Thyroid gland (tissue), 4 donors: ENCODE measurements at places on chromosomes 3 and 15. TPM values are rescaled to one million over a fixed set of nuclear protein-coding genes. Genes with fewer than 3 reads are reported as not detected.

GRCh38 chr3:46477756-46478155 lies 13.1 kb upstream of the LTF start:
- DNase-seq = no peak

DNA sequence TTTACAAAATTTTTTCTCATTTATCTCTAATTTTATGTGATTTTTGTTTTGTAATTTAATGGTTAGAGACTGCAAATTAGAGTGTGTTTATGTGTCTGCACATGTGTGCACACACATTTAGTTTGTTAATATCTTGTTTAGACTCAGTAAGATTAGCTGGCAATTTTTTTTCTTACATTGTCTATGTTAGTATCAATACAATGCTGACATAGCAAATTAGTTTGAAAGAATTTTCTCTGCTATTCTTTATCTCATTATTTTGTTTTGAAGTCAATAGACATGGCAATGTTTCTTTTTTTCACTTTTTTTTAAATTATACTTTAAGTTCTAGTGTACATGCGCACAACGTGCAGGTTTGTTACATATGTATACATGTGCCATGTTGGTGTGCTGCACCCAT lies 1155.0 kb downstream of the ZPLD1 start:
- no peak for DNase-seq

- DNase-seq = no peak
Observed at GRCh38 chr15:47129033-47129432, 588.3 kb upstream of the SEMA6D start.

- DNase-seq = no peak
Observed at GRCh38 chr3:42019953-42020260, 58.0 kb upstream of the ULK4 start.

GRCh38 chr3:116920826-116921610 lies 211.4 kb downstream of the TUSC7 start:
- DNase-seq = no peak

Gene CLSTN2
- 9.7 TPM for total RNA-seq

- DNase-seq = no peak
Observed at GRCh38 chr3:41044523-41044922, 154.8 kb upstream of the CTNNB1 start.

Gene PYGO1
- 19.4 TPM for total RNA-seq

GRCh38 chr3:20422391-20422790 lies 236.4 kb upstream of the SGO1 start:
- no peak for DNase-seq

- no peak for DNase-seq
Observed at GRCh38 chr3:55622116-55622515, 135.0 kb upstream of the WNT5A start.

DNA sequence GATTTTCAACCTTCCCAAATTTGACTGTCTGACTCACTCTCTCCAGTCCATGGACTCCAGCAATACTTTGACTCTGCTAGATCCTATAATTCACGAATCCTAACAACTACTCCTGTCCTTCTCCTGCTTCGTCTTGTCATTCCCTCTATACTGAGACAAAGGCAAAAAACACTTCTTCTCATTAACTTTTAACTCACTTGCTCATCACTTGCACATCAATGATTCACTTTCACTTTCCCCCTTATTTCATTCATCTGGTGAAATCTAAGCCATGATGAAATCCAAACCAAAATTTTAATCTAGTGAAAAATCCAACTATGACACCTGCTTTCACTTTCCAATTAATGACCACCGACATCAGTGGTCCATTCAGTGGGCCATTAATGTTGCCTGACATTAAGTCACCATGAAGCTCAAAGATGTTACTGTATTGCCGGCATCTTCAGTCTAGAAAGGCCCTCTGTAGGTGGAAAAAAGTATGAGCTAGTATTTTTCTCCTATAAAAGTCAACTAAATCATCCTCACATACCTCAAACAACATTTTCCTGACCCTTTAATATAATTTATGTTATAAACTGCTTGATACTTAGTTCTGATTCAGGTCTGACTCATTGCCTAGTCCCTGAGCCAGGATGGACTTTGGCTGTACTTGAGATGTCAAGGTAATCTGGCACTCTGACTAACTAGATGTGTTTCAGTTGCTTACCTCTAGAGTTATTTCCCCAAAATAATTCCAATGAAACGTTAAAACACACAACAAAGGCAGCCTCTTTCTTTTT lies 158.6 kb downstream of the CNTN6 start:
- no peak for DNase-seq

DNA sequence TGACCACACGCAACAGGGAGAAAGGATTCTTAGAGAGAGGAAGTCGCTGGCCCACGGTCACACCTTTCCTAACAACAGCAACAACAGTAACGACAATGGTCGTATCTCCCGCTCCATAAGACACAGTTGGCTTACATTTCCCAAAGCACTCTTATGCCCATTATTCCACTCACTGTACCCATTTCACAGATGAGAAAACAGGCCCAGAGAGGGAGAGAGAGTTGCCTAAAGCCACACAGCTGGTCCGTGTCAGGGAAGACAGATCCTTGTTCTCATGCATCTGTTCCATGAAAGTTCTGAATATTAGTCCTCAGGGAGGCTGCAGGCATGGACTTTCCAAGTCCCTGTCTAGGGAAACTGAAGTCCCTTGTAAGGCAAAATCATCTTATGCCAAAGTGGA lies 42.0 kb upstream of the ATP2B2 start:
- DNase-seq = no peak

DNA sequence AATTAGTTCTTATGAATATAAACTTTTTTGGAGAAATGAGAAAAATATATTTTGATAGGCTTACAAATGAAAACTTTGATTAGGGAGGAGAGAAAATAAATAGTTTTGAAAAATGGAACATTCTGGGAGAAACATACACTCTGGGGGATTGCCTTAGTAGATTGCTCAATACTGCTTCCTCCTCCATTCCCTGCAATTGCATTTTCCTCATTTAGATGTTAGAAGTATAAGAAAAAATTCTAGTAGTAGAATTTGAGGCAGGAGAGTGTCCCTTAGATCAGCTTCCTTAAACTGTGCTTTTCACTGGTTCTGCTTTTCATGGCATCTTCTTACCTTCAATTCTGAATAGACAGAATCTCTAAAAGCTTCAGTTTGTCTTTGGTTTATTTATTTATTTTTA lies 46.2 kb upstream of the CTDSPL2 start:
- DNase-seq = no peak

DNA sequence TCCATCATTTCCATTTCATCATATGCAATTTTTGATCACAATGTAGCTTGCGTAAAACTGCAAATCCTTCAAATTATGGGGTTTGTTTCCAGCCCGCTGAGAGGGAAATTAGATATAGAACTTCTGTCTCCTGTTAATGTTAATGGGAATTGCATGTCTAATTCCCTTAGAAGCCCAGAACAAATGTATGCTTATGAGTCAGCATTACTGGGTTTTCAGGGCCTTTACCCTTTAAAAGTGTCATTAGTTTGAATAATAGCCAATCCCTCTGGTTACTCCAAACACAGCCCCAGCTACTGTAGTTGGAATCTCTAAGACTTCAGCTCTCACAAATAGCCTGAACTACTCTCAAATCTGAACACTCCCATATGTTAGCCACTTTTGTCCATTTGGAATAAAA lies 439.4 kb downstream of the C3orf38 start:
- DNase-seq = no peak

GRCh38 chr3:87367736-87368135 lies 91.4 kb upstream of the POU1F1 start:
- no peak for DNase-seq

Gene RAB11A
- 201 TPM for total RNA-seq

Gene EOMES
- 0.40 TPM for total RNA-seq

DNA sequence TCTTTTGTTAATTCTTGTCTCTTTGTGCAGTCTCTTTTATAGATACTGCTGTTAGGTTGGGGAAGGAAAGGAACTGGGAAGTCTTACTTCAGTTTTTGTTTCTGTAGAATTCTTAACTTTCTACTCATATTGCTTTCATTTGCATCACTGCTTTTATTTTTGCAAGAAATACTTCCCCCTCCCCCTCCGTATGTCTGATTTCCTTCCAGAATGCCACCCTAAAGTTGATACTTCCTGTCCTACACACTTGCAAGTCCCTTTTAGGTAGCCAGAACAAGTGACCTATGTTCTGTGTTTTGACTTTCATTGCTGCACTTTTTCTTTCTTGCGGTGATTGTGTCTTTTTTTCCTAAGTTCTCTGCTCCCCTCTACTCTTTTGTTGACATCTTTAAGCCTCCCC lies 477.4 kb downstream of the RSL24D1 start:
- DNase-seq = no peak

- DNase-seq = no peak
Observed at GRCh38 chr3:137335478-137335877, 377.7 kb downstream of the IL20RB start.

- DNase-seq = no peak
Observed at GRCh38 chr15:101482526-101483371, 6.8 kb downstream of the PCSK6 start.

GRCh38 chr3:114445233-114445632 lies 151.4 kb downstream of the TIGIT start:
- DNase-seq = no peak

- no peak for DNase-seq
Observed at GRCh38 chr3:72179107-72179464, 394.1 kb upstream of the PROK2 start.

GRCh38 chr3:190370369-190370768 lies 17.6 kb upstream of the CLDN16 start:
- no peak for DNase-seq

GRCh38 chr15:84734794-84735479 lies 13.5 kb upstream of the ZNF592 start:
- DNase-seq = peak; percentile 80

Gene COL6A6
- 0.67 TPM for total RNA-seq

DNA sequence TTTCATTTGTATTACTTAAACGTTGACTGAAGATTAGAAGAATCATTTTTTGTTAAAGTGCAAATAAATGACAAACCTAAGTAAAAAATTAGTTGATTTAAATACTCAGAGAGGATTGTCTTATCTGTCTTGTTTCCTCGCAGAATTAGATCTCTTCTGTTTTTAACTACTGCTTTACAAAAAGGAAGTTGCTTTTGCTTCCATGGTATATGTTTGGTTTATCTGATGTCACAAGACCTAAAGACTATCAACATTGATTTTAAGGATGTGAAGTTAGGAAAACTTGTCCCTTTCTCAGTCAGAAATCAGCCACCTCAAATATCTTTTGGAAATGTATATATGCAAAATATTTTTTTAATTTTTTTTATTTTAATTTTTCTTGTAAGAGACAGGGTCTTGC lies 28.7 kb downstream of the GPR171 start:
- no peak for DNase-seq

Gene SERPINI1
- 3.1 TPM for total RNA-seq

Gene NBEAL2
- total RNA-seq = 19.4 TPM

- DNase-seq = no peak
Observed at GRCh38 chr3:131048030-131048429, 21.4 kb downstream of the NEK11 start.

DNA sequence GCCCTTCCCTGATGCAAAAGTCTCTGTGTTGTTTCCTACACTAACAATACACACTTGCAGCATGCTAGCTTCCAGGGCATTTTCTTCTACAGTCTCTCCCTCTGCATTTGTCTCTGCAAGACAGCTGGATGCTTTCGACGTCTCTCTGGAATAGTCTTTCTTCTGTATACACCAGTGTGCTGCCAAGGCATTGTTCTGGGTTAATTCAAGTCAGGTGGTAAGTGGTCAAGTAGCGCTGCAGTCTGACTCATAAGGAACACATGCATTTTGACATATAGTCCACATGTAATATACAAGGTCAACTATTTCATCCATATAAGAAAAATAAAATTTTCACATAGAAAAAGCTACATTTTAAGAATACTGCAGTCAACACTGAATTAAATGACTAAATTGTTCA lies 92.7 kb downstream of the MYLK start:
- DNase-seq = no peak

DNA sequence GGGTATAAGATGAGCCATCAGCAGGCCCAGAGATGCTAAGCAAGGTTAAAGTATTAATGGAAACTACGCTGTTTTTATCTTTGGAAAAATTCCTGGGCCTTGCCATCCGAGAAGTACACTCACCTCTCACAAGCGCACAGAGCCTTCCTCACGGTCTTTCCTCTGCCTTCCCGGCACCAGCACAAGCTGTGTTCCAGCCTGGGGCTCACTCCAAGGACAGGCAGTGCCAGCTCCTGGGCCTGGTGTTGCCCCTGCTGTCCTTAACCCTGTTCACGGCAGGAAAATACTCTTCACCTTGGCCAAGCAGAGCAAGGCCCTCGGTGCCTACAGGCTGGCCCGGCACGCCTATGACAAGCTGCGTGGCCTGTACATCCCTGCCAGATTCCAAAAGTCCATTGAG lies 14.3 kb upstream of the RHO start:
- DNase-seq = no peak

Gene RPP25
- 18.0 TPM for total RNA-seq

Gene CFAP91
- 24.2 TPM for total RNA-seq

GRCh38 chr15:74964794-74965193 lies 8.2 kb upstream of the RPP25 start:
- no peak for DNase-seq

GRCh38 chr3:53818221-53819162 lies 27.7 kb downstream of the CHDH start:
- DNase-seq = no peak

DNA sequence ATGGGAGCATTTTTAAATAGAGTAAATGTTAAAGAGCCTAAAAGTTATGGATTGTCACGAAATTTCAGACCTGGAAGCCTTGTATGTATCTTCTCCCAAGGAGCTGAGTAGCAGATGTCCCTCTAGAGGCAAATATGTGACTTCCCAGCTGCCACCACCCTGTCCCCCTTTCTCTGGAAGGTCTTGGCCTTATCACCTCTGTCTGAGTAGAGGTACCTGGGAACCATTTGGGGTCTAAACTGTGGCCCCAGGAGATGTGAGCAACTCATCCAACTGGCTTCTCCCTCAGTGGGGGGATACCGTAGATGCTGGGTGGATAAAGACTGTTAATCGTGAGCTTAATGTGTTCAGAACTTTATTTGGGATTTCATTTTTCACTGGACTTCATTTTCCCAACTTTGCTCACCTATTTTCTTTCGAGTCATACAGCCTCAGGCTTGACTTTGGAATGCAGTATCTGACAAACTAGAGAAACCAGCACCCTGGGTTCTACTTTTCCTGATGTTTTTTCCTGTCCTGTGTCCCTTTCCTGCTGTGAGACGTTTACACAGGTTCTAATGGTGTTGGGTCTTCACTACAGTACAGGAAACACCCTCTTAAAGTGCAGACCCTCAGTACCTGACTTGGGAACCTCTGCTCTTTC lies 53.3 kb upstream of the CCR4 start:
- no peak for DNase-seq

Gene OR5K2
- total RNA-seq = not detected

Gene GOLGA6L7
- total RNA-seq = not detected

DNA sequence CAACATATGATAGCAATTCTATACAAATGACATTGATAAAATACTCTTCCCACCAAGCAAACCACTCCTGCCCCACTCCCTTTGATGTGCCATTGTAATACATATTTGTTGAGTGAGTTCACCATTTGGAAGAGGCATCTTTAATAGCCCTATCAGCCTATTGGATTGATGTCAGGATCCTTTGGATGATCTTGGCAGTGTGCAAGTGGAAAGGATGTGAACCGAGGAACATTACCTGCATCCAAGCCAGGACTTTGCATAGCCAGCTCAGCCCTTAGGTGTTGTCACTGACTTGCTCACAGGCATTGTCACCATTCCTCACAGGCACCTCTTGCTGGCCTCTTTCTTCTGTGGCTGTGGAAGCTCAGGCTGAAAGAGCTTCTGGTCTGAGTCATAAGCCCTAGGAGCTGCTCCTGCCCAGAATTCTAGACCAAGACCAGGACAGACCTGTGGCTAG lies 16.5 kb upstream of the TIMP4 start:
- DNase-seq = no peak
